ENCODE measurements at places on chromosomes 2 and 18. TPM values are rescaled to one million over a fixed set of nuclear protein-coding genes. Genes with fewer than 3 reads are reported as not detected.

SLC4A5 gene
- not detected for total RNA-seq

NT5C1B gene
- total RNA-seq = not detected

BOLL gene
- not detected for total RNA-seq

SLC11A1 gene
- under 0.01 TPM for total RNA-seq

CIB4 gene
- total RNA-seq = not detected

PID1 gene
- total RNA-seq = 0.83 TPM

ARHGAP15 gene
- not detected for total RNA-seq

RHBDD1 gene
- total RNA-seq = 14.0 TPM

KCNG2 gene
- total RNA-seq = not detected

AFF3 gene
- 13.9 TPM for total RNA-seq

TRMT61B gene
- total RNA-seq = 11.1 TPM

LHCGR gene
- total RNA-seq = under 0.01 TPM

RASGRP3 gene
- total RNA-seq = 3.0 TPM

FBXO36 gene
- total RNA-seq = 2.2 TPM

RESP18 gene
- total RNA-seq = not detected

SERPINB12 gene
- not detected for total RNA-seq

RTP5 gene
- not detected for total RNA-seq

BMP10 gene
- total RNA-seq = not detected

SNORC gene
- 0.28 TPM for total RNA-seq

SP140 gene
- 1.4 TPM for total RNA-seq

TM4SF20 gene
- under 0.01 TPM for total RNA-seq

PAIP2B gene
- 0.18 TPM for total RNA-seq

AQP4 gene
- not detected for total RNA-seq

ROCK1 gene
- total RNA-seq = 17.0 TPM

RPL37A gene
- 341 TPM for total RNA-seq

CPO gene
- not detected for total RNA-seq

TTC39C gene
- 20.8 TPM for total RNA-seq

TWIST2 gene
- total RNA-seq = 14.7 TPM

RAB6C gene
- not detected for total RNA-seq

CYP27C1 gene
- not detected for total RNA-seq

ACADL gene
- not detected for total RNA-seq

BMPR2 gene
- 34.7 TPM for total RNA-seq

UGT1A7 gene
- not detected for total RNA-seq

ARL6IP6 gene
- total RNA-seq = 11.7 TPM

IL36RN gene
- not detected for total RNA-seq

ADCY3 gene
- 17.4 TPM for total RNA-seq

LYPD6B gene
- total RNA-seq = not detected

PDE1A gene
- 0.90 TPM for total RNA-seq

SP5 gene
- not detected for total RNA-seq

PPM1G gene
- total RNA-seq = 95.9 TPM

BIRC6 gene
- total RNA-seq = 251 TPM

WNT10A gene
- total RNA-seq = not detected

UGT1A8 gene
- total RNA-seq = not detected

UCN gene
- total RNA-seq = not detected

CCNYL1 gene
- total RNA-seq = 6.7 TPM

IL36B gene
- not detected for total RNA-seq

CPLX4 gene
- not detected for total RNA-seq

XRCC5 gene
- 509 TPM for total RNA-seq

KIF3C gene
- 15.4 TPM for total RNA-seq

XDH gene
- total RNA-seq = 0.83 TPM

CELF4 gene
- not detected for total RNA-seq

FANCL gene
- 9.0 TPM for total RNA-seq

OTOS gene
- not detected for total RNA-seq

NEUROD1 gene
- total RNA-seq = not detected

ANKRD36C gene
- 32.8 TPM for total RNA-seq

ANKRD44 gene
- 15.6 TPM for total RNA-seq

ITGB6 gene
- under 0.01 TPM for total RNA-seq
